ENCODE measurements at places on chromosomes 7 and 10.

DNA sequence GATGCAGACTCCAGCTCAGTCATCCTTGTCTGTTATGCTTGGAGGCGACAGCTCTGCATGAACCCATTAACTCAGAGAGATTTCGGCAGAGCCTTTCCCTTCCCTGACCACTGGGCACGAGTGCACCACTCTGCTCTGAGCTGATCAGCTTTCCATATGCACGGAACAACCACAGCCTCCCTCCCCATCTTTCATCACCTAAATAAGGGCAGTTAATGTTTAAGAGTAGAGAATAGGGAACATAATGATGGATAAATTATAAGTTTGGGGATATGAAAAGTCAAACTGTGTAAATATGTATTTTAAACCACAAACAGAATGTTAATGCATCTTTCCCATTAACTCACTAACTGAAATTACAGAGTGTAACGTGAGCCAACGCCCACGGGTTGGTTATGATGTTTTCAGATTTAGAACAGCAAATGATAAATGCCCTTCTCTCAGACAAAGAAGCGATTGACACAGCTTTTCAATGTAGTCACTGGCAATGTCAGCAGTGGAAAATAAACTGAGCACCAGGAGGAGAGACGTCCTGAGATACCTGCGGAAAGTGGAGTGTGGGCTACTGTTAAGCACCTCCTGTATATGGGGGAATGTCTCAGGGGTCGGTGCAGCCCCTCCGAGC is 658.2 kb downstream of the LRMDA start:
- no peak for DNase-seq

DNA sequence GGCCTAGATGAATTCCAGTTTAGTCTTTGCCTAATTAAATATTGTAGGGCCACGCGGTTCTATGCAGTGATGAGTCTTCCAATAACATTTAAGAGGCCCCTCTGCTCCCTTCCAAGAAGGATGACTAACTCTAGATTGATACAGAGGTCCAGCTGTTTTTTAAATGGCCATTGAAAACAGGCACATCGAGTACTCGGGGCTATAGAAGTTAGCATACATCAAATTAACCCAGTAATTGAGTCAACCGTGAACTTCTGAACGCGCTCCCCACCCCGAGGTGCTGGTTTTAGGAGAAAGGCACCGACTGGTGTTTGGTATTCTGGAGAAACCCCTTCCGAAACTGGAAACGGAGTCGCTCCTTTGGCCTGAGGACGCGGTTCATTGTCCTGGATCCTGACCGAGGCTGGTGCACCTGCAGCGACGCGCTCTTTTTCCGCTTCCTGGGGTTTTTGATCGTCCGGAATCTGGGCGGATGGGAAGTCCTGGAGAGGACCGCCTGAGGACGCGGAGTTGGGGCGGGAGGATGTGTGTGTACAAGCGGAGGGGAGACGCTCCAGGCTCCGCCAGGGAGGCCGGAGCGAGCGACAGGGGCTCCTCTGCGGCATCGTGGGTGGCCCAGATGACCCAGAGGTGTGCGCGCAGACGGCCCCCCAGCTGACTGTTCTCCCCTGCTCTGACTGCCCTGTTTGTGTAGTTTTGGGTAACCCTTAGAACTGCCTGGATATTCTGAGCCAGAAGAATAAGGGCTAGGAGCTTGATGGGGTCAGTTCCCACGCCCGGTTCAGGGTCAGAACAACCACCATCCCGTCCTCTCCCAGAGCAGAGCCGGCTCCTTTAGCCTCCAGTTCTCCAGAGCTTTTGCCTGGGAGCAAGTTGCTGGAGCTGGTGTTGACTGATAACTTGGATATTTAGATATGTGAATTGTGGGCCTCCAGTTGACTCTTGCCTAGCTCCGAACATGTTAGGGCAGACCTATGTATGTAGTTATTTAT is 711 bp downstream of the FAM221A start:
- DNase-seq = peak; percentile 26

GRCh38 chr7:105131033-105131656 is 117.1 kb downstream of the KMT2E start:
- DNase-seq = no peak

- no peak for DNase-seq
Measured at GRCh38 chr7:4097001-4097609, 585.0 kb upstream of the FOXK1 start.

- DNase-seq = no peak
Measured at GRCh38 chr7:47335557-47336471, 246.1 kb downstream of the TNS3 start.

GRCh38 chr7:29090836-29091601 is 55.3 kb downstream of the CPVL start:
- DNase-seq = no peak
